ENCODE measurements at places on chromosomes 1 and 21. TPM values are rescaled to one million over a fixed set of nuclear protein-coding genes. Genes with fewer than 3 reads are reported as not detected.

Gene CCDC181
- not detected for total RNA-seq

Gene KRTAP20-2
- total RNA-seq: not detected

Gene SPRR3
- total RNA-seq: not detected

Gene GCSAML
- not detected for total RNA-seq

Gene SMG7
- 86.2 TPM for total RNA-seq

Gene FCRL6
- not detected for total RNA-seq

- DNase-seq: no peak
Measured at GRCh38 chr1:167263819-167264464, 43.3 kb downstream of the POU2F1 start.

DNA sequence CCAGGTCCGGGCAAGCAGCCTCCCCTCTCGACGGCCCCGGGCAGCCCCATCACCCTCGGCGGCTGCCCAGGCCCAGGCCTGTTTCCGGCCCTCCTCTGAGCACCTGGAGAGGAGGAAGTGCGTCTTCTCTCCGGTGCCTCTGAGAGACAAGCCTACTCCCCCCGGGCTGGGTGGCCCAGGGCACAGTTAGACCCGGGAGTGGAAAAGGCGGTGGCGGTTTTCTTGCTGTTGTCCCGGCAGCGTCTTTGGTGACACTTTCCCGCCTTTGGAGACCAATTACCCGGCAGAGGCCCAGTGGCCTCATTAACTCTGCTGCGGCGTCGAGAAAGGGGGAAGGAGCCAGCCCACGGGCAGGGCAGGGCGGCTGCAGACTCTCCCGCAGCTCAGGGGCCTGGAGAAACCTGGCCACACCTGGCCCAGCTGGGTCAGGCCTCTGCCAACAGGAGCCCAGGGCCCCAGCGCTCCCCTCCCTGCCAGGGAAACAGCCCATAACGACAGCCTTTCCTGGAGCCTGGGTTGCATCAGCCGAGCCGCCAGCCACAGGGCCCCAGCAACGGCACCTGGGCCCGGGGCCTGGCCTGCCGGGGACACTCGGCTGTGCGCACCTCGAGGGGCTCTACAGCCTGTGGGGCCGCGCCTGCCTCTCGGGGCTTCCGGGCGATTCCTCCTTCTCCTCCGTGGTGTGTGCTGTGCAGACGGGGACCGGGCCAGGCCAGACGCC, 28.4 kb upstream of the C1orf159 start:
- DNase-seq: no peak

- DNase-seq: no peak
Measured at GRCh38 chr1:205530116-205530515, 25.6 kb downstream of the CDK18 start.

GRCh38 chr1:71930511-71930910, 351.8 kb downstream of the NEGR1 start:
- DNase-seq: no peak

DNA sequence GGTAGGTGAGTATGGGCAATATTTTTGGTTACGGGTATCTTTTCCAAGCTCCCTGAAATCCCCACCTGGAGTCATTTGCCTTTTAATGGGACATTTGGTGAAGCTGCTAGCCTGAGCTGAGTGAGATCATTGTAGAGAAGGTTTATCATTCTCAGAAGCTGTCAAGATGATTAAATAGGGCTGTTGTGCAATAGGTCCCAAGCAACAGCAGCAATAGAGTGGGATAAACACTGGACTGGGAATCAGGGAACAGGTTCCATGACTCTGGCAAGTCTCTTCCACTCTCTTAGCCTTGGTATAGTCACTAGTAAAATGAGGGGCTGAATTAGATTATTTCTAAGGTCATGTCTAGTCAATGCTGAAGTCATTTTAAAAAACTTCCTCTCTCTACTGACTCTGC, 30.3 kb upstream of the FAM78B start:
- DNase-seq: no peak

- DNase-seq: no peak
Measured at GRCh38 chr1:4219826-4220225, 319.8 kb upstream of the C1orf174 start.

DNA sequence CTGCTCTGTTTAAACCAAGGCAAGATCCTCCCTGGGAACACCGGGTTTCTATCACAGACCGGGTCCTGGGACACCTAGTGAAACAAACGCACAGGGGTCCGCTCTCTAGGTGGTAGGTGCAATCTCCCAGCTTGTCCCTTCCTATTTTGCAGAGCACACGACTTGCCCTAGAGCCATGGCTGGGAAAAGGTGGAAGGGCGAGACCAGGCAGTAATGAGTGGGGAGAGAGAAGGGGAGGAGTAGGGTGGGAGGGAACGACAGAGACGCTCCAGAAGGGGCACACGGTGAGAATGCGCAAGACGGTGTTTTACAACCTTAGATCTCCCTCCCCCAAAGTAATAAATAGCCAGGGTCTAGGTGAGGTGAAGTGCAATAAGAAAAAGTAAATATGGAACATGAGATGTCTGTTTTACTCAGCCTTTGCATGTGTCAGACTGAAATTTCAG, 9.3 kb upstream of the ARHGAP29 start:
- no peak for DNase-seq

DNA sequence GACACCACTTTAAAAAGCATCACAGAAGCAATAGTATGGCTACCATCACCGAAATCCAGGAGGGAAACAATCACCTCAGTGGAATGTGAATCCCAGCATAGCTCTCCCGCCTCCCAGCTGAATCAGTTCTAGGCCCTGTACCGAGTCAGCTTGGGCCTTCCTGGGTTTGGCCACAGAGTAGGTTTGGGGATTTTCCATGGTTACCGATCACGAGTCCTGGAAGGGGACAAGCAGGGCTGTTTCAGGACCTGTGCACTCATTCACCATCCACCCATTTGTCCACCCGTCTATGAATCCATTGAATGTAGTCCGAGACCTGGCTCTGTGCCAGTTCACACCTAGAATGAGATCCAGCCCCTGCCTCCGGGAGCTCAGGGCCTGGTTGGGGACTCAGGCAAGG, 94.2 kb downstream of the ARHGEF10L start:
- DNase-seq: peak; percentile 59

DNA sequence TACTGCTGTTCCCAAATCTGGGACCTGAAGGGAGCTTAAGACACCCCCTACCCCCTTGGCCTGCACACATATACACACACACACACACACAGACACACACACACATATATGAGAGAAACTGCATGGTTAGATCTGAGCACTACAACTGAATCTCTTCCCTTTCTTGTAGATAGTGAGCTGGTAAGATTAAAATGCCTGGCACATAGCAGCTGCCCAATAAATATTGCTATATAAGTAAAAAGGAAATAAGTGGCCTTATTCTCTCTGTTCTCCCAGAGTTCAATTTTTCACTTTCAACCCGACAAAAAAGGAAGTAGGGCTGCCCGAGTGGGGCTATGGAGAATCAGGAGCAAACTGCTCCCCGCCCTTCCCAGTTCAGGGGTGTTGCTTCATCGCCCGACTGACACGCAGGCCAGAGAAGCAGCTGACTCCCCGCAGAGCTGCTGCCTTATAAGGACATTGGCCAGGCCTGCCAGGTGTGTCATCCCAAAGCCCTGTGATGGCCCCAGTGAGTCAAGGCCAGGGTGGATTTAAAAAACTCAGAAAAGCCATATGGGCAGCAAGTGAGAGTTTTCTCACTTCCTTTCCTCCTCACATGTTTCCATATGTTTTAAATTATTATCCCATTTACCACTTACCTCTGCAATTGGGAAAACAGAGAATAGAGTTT, 106.5 kb upstream of the SLC44A3 start:
- DNase-seq: peak; percentile 95

- DNase-seq: no peak
Measured at GRCh38 chr1:30743584-30744059, 14.0 kb downstream of the LAPTM5 start.

DNA sequence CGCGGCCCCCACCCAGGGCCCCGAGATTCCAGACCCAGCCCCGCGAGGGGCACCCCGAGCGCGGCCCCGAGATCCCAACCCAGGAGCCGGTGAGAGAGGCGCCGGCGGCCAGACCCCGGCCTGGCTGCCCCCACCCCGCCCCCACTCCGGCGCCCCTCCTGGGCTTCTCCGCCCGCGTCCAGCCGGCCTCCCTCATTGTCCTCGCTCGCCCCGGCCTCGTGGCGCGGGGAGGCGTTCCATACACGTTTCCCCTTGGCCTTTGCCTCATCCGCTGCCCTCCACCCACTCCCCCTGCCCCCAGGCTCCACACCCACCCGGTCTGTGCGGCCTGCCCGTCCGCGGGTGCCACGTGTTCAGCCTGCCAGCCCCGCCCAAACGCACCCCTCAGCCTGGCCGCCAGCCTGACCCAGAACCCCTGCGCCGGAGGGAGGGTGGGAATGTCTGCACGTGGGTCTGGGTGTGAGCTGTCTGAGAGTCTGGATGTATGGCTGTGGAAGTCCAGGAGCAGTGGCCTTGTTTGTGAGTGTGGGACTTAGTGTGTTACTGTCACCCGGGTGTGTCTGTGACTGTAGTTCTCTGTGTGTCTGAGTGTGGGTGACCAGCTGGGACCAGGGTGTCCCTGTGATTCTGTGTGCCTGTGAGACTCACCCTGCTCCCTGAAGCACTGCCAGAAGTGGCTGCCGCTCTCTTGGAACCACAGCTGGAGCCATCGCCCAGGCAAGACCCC, 681 bp downstream of the B4GALT2 start:
- peak; percentile 93 for DNase-seq

- no peak for DNase-seq
Measured at GRCh38 chr1:24167008-24167407, 20.1 kb downstream of the IFNLR1 start.

- DNase-seq: no peak
Measured at GRCh38 chr1:242456726-242457269, 67.7 kb downstream of the PLD5 start.

DNA sequence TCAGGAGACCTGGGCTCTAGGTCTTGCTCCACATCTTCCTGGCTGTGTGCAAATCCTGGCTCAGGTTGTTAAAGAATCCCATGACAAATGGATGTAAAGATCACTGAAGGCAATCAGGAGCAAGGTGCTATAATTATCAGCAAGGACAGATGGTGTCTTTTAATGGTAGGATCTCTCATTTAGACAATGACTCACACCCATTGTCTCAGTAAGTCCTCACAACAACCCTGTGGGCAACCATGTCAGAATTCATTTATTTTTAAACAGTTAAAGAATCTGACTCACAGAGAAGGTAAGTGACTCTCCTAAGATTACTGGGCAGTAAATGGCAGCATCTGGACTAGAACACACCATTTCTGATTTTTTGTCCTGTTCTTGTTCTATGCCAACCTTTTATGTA, 32.8 kb downstream of the RNASEL start:
- DNase-seq: no peak

GRCh38 chr1:86184426-86184825, 27.9 kb upstream of the COL24A1 start:
- DNase-seq: no peak

DNA sequence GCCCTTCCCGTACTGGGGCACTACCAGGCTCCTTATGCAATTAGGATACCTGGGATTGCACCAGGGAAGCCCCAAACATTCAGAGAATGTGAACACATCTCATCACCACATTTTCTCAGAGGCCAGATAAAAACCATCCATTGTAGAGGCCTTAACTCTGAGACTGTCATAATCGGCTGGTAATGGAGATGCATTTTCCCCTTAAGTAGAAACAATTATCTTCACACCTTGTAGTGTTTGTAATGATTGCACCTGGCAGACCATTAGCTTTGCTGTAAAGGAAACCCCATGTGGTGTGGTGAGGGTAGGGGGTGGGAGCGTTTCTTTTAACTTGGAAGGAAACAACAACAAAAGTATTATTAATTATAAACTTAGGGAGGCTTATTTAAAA, 90.0 kb upstream of the TLR5 start:
- no peak for DNase-seq

DNA sequence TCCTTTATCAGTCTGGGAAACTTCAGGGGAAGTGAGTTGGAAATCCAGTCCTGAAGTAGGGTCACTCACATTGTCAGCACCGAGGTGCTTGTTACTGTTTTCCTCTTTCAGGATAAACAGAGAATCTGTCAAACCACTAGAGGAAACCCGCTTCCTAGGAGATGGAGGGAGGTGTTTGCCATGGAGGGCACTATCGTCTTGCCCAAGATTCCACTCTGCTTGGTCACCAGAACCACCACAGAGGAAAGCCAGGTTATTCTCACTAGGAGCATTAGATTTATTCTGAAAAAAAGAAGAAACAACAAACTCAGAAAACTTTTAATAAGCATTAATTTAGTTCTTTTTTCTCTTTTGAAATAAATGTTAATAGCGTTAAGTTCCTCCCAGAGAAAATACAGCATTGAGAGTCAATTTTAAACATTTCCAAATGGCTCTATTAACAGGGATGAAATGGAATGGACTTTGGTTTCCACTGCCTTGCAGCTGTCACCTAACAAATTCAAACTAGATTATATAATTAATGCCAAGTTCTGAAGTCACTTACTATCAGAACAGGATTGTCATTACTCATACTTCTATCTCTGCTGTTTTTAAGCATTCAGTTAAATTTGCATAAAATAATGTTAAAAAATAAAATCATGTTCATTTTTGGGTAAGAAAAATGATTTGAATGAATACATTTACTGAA, 242.8 kb downstream of the CRB1 start:
- no peak for DNase-seq
